Activated CD4-positive, alpha-beta T cell treated with anti-CD3 and anti-CD28 coated beads, Interleukin-2, Interleukin-4, amounts not matched to agents 100 ng/mL and 50 ng/mL, durations not matched to agents 16 hours and 8 hours (primary cell): ENCODE measurements at places on chromosomes 7 and 10.

DNA sequence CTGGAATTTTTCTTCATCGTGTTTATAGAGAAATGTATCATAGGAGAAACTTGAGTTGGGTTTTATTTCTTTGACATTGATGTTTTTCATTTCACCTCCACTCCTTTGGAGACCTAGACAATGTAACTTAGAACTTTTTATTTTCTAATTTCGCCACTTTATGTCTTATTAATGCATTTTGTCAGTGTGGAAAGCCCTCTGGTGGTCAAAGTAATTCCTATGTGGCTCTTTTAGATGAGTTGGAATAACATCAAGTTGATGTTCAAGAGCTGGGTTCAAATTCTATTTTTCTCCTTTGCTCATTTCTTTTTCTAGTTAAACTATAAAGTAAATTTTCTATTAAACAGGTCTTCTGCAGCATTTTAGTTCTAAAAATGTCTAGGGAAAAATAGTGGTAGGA, 478.6 kb downstream of the LRMDA start:
- DNase-seq = no peak

GRCh38 chr7:120170834-120171233, 102.1 kb upstream of the KCND2 start:
- DNase-seq = no peak

GRCh38 chr7:65968256-65969185, 13.5 kb downstream of the GUSB start:
- DNase-seq = no peak

DNA sequence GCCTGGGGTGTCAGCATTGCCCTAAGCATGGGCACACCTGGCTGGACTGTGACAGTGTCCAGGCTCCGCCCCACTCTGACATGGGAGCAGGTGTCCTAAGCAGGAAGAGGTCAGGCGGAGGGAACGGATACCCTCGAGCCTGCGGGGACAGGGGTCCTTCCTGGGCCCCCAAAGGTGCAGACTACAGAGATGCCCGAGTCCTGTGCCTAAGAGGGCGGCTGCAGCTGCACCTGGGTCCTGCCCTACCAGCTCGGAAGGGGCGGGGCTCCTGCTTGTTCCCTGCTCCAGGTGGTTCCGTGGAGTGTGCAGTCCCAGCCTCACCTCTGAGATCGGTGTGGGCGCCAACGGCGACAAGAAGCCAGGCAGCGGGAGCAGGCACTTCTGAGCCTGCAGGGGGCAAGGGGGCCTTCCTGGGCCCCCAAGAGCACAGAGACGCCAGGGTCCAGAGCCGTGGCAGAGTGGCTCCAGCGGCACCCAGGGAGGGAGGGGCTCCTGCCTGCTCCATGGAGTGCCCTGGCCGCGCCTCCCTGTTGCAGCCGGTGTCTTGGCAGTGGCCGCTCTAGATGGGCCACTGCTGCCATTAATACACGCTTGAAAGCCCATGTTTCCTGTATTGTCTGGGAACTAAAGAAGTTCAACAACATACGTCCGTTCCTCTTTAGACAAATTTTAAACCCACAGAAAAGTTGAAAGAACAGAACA, 64.5 kb upstream of the CACNA2D1 start:
- DNase-seq = no peak

GRCh38 chr10:77016278-77016815, 621.3 kb downstream of the KCNMA1 start:
- DNase-seq = no peak

GRCh38 chr7:142811154-142811737, 40.5 kb downstream of the PRSS2 start:
- DNase-seq = peak; percentile 79

- no peak for DNase-seq
Observed at GRCh38 chr7:140494867-140495266, 15.6 kb upstream of the MKRN1 start.

DNA sequence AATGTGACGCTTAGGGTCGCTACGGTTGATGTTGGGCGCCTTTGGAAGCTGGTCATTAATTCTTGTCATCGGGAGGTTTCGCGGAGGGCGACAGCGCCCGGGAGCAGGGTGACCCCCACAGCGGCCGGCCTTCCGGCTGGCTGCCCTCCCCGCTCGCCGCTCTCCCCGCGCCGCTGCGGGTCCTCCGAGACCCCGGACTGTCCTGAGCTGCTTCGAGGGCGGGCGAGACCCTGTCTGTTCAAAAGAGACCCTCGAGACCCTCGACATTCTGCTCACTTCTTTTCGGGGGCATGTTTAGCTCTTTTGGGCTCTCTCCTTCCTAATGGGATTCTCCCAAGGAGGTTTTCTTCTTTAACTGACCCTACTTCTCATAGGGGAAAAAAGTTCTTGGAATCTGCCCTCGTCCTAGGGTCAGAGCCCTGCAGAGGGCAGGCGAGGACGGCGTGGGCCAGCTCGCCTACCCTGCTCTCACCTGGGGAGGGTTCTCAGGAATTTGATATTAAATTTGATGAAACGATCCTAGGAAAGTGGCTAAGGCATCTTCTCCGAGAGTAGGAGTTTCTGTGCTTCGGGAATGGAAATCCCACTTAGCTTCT, 257.0 kb downstream of the OTUD1 start:
- no peak for DNase-seq

- DNase-seq = no peak
Observed at GRCh38 chr10:129833994-129834739, 129.9 kb downstream of the EBF3 start.

GRCh38 chr10:79259834-79260233, 87.4 kb upstream of the PPIF start:
- DNase-seq = no peak

- no peak for DNase-seq
Observed at GRCh38 chr7:10860516-10860915, 113.2 kb upstream of the PHF14 start.

GRCh38 chr7:113015034-113015645, 71.5 kb downstream of the GPR85 start:
- DNase-seq = no peak
